H54 (cell line): ENCODE measurements at places on chromosomes 5 and 9.
A peak's percentile ranks its signal among the peaks of the same experiment; 100 is the strongest.

- DNase-seq = peak; percentile 89
Observed at GRCh38 chr5:172133359-172134029, 54.5 kb downstream of the STK10 start.

DNA sequence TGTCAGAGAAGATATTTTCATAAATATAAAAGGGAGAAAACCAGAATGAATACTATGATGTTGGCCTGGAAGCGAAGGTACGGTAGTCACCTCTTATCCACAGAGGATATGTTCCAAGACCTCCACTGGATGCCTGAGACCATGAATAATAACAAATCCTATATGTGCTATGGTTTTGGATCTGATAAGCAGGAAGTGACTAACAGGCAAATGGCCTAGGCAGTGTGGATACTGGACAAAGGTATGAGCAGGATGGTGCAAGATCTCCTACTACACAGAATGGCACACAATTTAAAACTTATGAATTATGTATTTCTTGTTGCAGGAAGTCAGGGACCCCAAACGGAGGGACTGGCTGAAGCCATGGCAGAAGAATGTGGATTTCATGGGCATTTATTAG is 48.2 kb downstream of the ADAMTS12 start:
- DNase-seq = no peak

GRCh38 chr5:139848508-139849100 is 53.0 kb downstream of the PSD2 start:
- no peak for DNase-seq

DNA sequence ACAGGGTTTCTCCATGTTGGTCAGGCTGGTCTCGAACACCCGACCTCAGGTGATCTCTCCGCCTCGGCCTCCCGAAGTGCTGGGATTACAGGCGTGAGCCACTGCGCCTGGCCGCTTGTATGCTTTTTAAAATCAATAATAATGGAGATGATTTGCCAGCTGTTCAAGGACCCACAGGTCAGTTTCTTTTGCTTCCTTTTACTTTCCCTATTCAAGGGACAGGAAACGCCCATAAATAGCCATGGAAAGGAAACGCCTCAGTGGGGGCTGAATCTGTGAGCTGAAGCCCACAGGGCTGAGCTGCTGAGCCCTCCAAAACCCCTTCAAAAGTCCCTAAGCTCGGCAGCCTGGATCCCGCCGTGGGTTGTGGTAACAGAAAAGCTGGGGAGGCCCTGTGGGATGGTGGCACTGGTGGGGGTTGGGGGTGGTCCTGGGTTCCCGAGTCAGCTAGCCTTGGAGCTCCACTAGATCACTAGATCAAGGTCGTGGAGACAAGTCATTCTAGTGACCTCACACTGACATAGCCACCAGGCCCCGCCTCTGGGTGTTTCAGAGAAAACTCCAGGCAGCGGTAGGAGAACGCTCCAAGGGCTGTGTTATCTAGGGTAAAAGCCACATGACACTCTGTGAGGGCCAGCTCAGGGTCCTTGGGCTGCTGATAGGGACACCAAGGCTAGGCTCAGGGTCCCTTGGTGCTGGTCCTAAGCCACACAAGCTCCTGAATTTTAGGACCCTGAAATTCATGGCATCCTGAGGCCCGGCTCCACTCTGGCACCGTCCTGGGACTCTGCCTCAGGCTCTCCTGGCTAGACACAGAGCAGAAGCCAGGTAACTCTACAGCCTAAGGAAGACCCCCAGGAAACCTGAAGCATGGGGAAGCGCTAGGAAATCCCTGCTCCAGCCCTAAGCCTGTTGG is 18.0 kb upstream of the DUSP1 start:
- no peak for DNase-seq

GRCh38 chr9:120733190-120733589 is 18.9 kb upstream of the MEGF9 start:
- DNase-seq = no peak

DNA sequence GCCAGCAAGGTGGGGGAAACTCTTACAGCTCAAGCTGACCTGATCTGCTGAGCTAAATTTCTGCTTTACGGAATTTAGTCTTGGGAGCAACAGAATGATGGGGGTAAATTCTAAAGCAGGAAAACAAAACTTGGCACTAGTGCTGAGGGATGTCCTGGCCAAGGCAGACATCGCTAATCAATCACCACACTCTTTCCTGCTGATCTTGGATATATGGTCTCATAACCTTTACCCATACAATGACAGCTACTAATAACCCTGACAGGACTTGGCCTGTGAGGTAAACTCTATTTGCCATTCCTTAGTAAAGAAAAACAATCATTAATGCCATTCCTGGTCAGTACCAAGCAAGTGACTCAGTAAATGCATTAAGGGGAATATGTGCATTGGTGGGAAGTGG is 51.5 kb downstream of the PPARGC1B start:
- no peak for DNase-seq

DNA sequence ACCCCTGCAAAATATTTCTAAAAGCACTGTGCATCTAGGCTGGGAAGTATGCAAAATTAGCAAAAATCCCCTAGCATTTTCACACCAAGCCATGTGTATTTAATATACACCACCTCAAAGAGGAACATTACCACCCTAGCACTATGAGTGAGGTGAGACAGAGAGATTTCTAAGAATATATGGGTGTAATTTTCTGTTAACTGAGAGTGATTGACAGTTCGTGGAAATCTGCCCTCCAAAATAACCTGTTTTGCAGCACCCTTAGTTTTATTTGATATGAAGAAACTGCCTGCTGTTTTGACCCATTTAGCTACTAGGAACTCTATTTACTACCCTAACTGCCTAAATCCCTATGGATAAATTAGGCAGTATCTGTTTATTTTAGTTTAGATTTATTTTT is 64.2 kb upstream of the CDKN2B start:
- DNase-seq = no peak

DNA sequence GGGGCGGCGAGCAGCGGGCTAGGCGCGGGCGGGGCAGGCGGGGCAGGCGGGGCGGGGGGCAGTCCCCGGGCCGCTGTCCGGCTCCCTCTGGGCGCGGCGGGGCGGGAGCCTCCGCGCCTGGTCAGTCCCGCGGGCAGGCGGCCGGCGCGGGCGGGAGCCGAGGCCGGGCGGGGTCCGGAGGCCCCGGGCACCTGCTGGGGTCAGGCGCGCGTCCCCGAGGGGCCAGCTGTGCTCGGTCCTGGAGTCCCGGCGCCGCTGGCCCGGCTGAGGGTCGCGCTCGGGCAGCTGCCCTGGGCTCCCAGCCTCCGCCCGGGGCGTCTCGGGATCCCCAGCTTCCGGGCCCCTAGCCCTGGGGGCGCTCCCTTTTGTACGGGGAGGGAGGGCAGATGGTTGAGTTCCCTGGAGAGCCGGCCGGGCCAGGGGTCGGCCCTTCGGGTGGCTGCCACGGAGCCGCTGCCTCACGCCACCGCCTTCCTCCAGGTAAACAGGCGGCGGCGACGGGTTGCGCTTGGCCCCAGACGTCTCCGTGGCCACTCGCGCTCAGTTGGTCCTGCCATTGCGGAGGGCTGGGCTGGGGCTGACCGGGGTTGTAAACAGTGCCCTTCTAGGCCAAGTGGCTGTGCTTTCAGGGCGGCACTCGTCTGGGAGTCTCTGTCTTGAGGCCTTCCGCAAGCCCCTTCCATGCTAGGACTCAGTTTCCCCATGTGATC is 473 bp downstream of the ZBTB34 start:
- peak; percentile 65 for DNase-seq

DNA sequence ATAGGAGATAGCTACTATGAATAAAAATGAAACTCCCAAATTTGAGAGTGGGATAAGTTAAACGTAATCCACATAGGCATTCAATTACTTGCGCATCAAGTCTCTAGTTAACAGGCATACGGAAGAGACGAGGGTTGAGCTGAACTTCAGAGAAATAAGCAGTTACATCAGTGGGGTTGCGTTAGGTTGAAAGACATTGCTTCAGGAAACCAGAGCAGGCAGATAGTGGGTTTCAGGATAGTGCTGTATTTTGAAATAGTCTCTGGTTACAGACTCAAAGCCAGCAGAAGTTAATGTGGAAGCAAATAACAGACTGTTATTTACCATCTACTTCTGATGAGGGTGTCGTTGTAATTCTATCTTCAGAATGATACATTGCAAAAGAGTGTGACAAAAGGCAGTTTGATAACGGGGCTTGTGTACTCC is 533.4 kb downstream of the PDE4D start:
- no peak for DNase-seq

DNA sequence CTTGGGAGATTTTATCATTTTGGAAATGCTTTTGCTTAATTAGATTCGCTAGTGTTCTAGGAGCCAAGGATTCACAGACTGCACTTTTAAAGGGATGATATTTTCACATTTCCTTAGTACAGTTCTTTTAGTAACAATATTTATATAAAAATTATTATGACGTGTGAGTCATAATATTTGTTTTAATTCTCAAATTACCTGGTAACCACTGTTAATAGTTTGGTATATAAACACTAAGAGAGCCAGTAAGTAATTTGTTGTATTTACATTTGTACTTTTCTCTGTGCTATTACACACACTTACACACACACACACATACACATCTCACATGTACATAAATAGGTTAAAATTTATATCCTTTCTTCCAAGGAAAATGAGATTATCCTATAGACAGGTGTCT is 58.8 kb upstream of the RAD23B start:
- no peak for DNase-seq

DNA sequence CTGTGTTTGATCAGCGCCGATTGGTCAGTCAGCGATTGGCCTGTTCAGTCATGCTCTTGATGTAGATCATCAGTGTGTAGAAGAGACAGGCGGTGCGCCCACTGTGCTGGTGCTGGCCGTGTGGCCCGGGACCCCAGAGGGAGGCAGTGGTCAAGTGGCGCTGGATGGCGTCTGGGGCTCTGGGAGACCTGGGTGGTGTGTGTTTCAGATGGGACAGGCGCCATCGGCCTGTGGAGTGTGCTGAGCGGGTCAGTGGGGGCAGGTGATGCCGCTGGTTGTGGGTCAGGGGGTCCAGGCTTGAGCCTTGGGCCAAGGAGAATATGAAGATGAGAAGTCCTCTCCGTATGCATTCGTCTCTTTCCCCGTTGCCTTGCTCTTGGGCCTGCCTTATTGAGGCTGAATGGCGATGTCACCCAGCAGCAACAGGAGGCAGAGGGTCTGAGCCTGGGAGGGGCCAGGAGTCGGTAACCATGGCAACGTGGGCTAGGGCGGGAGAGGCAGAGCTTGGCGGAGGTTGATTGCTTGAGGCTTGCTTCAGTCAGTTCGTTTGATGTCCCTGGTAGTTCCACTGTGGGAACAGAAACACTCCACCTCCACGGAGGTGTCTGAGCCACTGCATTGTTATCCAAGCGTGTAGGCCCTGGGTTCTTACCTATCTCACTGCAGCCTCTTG is 117.8 kb upstream of the CACNA1B start:
- no peak for DNase-seq
